ENCODE measurements at places on chromosomes 5 and 9.

DNA sequence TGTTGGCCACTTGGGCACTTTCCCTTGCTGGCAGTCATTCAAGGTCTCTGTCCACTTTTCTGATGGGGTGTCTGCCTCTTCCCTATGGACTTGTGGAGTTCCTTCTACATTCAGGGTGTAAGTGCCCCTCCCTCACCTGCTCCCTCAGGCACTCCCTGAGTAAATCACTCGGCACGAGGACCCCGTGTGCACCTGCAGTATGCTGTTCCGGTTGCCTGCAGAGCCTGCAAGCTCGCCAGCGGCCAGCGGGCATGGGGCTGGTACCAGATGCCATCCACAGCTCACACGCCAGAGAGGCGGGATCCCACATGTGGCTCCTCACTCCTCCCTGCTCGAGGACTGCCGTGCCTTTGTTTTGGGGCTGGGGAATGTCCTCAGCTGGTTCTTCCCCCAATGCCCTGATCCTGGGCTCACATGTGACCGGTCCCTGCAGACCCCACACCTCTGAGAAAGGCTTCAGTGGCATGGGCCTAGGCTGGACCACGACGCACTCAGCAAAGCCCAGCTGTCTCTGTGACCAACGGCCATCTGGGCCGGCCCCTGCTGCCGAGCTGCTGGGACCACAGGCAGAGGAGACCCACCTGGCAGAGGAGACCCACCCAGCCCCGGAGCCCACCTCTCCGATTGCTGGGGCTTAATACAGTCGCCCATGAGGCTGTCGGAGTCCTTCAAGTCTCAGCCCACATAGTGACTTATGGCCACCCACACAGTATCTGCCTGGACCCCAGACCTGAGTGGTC, 46.1 kb upstream of the CLPTM1L start:
- no peak for DNase-seq

DNA sequence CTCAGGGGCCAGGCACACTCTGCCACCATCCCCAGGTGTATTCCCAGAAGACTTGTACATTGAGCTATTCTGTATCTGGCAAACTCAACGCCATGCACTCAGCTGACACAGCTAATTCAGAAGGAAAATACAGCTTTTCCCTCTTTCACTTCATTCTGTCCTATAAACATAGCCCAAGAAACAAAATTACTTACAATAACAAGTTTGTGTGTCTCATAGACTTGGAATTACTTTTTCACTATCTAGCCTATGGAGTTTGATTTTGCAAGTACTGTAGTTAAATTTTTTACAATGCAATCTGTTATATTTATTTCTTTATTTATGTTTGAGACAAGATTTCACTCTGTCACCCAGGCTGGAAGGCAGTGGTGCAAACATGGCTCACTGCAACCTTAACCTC, 125.1 kb upstream of the KLF9 start:
- no peak for DNase-seq

GRCh38 chr9:111063332-111063731, 25.1 kb upstream of the LPAR1 start:
- DNase-seq, result no peak

DNA sequence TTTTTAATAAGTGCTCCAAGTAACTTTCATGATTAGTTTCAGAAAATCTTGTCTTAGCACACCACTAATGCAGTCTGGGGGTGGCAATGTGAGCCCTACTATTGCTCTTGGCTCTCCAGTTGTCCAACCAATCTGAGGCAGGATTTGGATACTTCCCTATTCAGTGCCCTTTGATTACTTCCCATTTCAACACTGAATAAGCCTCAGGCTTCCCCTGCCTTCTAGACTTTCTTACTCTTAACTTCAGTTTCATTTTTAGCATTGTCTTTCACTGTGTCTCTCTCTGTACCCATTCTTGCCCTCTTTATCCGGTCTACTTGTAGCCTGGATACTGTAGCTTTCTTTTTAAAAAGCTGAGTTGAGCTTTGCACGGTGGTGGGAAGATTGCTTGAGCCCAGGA, 186.1 kb downstream of the C9orf152 start:
- no peak for DNase-seq

DNA sequence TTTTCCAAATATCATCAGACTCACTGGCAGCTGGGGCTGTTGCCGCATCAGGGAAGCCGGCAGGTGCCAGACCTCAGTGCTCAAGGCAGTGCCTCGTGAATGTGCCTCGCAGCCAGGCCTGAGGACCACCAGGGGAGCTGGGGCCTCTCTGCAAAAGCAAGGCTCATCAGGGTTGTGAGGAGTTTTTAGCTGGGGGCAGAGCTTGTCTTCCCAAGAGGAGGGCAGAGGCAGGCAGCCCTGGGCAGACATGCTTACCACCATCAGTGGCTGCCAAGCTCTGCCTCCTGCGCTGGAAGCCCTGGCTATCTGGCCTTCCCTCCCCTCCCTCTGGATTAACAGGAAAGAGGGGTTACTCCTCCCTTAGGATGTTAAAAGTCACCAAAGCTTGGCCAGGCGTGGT, 8.8 kb upstream of the TBC1D9B start:
- DNase-seq, result no peak

DNA sequence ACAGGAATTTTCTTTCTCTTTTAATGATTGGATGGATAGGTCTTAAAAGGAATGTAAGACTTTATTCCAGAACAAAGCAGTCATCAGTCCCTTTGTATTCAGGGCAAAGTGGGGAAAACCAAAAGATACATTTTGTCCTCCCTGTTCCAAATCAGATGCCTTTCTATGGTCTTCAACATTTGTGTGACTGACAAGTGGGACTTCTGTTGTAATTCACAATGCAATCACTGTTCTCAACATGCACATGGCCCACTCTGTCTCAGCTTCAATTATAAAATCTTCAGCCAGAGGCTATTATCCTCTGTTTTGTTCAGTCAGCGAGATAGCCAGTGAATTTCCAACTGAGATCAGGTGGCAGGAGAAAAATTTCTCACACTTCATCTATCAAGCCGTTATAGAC, 95.5 kb upstream of the ERBIN start:
- no peak for DNase-seq

DNA sequence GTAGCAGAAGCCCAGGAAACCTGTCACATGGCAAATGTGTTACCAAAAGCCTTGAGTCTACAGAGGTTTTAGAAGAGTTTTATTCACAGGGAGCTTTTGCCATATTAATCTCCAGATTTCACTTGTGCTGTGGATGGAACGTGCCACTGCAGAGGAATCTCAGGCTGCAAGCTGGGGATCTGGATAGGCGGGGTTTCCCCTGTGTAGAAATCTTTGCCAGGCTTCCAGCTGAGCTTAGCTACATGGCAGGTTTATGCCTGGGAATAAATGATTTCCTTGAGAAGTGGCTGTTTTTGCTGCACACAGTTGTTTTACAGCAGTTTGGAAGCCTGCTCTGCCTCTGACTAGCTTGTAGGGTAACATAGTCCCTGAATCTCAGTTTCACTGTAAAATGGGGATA, 224.6 kb upstream of the PLPPR1 start:
- DNase-seq, result no peak

DNA sequence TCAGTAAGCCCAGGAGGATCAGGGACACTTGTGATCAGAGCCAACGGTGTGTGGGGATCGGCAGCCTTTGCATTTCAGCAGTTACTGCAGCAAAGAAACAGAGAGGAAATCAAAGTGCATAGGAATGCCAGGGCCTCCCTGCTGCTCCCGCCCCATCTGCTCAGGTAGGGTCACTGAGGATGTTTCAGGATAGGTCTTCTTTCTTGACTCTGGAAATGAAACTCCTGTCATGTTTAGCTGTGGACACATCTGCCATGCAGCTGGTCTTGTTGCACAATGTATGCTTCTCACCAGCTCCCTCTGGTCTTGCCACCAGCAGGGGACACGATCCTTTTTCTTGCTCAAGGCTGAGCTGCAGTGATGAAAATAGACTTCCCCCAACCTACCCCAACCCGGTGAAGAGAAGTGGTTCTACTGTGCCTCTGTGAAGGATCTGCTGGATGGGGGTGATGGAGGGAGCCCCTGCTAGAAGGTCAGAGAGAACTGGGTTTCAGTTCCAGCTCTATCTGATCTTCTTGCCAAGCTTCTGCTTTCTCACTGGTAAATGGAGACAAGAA, 185.2 kb upstream of the KLF4 start:
- DNase-seq, result no peak

GRCh38 chr5:69043655-69043996, 50.2 kb upstream of the SLC30A5 start:
- no peak for DNase-seq

- no peak for DNase-seq
These were observed 51.3 kb downstream of the DENND4C start for GRCh38 chr9:19281801-19282200.

DNA sequence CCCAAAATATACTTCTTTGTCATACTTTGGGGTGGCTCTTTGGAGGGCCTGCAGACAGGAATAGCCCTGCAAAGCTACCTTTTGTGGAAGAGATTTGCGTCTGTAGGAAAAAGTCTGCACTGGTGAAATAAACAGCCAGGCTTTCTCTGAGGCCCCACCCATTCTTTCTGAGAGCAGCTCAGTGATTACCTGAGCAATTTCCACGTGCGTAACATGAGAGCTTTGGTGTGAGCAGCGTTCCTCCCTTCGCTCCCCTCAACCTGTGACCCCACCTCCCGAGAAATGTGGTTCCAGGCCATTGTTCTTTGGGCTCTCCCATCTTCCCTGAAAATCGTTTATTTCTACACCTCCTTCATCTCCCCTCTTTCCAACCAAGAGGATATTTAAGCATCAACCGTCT, 23.8 kb upstream of the FBP1 start:
- no peak for DNase-seq
